ENCODE measurements at places on chromosomes 2 and 18. TPM values are rescaled to one million over a fixed set of nuclear protein-coding genes. Genes with fewer than 3 reads are reported as not detected.

DNA sequence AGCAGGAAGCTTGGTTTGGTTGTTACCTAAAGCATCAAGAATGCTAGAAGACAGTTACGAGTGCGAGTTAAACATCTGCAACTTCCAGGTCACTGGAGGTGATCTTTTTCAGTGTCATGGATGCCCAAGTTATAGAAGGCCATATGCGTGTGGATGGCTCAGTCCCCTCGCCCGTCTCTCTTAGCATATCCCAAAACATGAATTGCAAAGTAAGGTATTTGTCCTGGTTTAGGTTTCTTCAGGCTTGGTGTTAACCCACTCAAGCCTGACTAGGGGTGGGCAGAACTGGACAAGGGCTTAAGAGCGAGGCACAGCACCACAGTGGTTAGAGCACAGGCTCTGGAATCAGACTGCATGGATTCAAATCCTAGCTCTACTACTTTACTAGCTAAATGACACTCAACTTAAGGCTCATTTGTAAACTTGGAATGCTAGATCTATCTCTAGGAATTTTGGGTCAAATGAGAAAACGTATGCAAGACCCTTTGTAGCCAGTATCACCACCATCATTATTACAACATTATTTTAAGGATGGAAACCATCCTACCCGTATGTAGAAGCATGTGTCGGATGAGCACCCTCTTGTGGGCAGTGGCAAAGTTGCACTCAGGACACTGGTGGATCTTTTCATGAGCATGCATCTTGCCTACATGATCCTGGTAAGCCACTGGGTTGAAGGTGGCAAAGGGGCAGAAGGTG is 11.2 kb downstream of the ZNF142 start:
- peak; percentile 41 for DNase-seq

DNA sequence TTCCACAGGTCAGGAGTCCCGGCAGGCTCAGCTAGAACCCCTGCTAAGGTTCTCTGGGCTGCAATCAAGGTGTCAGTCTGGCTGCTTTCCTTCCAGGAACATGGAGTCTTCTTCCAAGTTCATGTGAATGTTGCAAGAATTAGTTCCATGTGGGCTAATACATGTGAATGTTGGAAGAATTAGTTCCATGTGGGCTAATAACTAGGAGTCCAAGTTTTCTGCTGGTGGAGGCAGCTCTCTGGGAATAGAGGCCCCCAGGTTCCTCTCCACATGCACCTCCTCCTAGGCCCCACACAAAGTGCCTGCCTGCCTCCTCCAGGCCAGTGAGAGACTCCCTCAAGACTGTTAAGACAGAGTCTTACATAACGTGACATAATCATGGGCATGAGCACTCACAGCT is 140.8 kb upstream of the SLC35G4 start:
- DNase-seq: no peak

DNA sequence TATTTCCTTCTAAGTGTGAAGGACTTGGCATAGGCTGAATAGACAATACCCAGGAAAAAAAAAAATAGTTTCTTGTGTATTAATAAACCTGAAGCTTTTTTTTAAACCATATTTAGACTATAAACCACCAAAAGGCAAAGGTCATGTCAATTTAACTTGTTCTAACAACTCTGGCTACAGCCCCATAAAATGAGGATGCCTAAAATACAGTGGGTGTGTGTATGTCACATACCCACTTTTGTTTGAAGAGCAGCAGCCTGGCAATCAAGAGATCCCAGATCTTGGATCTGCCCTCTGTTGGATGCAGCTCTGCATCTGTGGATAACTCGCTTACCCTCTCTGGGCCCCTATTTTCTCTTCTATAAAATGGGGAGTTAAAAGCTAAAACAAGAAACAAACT is 65.4 kb downstream of the SATB2 start:
- DNase-seq: no peak

GRCh38 chr18:51666763-51667191 is 469.3 kb upstream of the MEX3C start:
- peak; percentile 1 for DNase-seq

DNA sequence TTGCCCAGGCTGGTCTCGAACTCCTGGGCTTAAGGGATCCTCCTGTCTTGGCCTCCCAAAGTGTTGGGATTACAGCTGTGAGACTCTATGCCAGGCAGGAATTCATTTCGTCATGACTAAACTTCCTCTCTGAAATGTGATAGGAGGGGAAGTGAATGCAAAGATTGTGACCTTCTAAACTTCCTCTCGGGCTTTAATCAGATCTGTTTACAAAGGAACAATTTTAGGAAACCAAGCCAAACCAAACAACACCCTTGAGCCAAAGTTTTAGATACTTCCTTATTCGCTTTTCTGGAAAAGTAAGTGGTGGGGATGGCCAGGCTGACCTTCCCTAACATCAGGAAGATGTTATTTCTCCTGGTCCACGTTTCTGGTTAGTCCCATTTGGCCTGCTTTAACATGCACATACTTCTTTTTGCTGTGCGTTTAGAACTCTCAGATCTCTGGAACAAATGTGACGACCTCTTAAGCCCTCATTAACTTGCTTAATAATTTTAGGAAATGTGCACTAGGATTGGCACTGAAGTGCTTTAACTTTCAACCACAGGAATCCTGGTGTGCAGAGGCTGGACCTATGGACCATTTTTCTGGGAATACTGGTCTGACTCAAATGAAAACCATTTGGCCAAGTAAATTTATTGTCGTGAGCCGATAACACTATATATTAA is 33.2 kb upstream of the YES1 start:
- peak; percentile 83 for DNase-seq

DNA sequence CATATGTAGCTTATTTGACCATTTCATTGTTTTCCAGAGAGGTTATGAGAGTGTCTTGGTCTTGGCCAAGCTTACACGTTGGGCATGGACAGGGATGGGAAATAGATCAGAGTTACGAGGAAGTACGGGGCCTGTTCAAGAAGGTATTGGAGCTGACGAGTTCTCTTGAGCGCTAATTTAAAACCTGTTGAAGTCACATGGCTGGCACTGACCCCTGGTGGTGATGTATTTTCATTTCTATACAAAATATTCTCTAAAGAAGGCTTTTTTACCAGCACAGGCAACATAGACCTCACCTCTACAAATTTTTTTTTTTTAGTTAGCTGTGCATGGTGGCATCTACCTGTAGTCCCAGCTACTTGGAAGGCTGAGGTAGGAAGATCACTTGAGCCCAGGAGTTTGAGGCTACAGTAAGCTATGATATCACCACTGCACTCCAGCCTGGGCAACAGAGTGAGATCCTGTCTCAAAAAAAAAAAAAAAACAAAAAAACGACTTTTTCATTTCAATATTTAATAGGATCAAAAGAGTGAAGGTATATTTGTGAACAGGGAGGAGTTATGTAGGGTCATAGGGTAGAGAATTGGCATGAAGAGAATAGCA is 19.6 kb downstream of the UGP2 start:
- no peak for DNase-seq

GRCh38 chr2:178204977-178205376 is 10.7 kb downstream of the OSBPL6 start:
- no peak for DNase-seq

DNA sequence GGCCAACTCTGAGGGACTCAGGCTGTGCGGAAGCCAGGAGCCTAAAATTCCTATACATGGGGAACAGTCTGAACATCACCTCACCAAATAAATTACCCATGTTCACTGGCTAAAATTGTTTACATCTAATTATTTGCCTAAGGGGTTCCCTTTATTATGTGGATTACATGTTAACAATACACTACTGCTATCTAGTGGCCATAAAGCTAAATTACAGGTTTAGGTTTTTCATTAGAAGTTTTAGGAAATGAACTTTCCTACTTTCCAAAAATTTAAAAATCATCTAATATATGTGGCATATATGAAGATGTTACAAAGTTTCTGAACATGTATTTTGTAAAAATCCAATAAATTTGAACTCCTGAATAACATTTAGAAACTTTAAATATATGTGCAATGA is 40.3 kb downstream of the PLA2R1 start:
- DNase-seq: no peak

DNA sequence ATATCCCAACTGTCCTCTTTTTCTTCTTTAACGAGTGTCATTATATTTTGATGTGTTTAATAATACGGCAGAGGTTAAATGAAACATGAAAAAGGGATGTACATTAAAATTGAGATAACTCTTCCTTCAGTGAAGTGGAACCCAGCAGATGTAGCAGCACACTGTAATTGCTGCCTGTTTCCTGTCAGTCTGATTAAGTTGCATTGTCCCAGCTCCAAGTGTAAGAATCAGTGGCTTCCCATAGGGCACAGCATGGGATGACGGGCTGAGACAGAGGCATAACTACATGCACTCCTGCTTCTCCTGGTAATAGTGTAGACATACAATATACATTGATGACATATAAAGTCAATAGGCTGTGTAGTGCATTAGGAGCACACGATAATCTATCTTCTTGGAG is 175.8 kb upstream of the TCF4 start:
- no peak for DNase-seq

DNA sequence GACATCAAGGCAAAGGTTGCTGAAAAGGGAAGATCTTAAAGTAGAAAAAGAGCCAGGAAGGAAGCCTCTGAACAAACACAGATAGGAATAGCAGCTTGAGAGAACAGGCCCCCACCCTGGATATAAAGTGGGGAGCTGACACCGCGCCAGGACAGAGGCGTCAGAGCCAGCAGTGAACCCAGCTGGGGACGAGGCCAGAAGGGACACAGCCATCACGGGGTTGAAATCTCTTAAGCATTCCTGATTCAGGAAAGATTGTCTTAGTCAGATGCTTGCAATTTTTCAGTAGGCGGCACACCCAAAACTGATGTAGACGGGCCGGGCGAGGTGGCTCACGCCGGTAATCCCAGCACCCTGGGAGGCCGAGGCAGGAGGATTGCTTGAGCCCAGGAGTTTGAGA is 93.8 kb upstream of the PHLPP1 start:
- peak; percentile 14 for DNase-seq

DNA sequence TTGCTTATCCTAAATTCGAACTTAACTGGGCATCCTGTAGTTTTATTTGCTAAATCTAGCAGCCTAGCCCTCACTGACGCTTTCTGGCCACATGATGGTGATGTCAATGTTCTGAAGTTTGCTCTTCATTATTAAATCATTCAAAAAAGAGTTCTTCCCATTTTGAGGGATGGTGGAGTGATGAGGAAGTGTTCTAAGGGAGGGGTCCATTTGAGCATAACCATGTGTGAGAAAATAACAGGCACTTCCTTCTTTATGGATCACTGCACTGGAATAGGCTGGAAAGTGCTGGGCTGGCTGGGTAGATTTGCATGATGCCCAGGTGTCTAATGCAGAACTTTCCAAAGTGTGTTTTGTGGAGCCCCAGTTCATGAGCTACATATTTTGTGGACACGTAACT is 74.2 kb downstream of the TNFRSF11A start:
- no peak for DNase-seq

- DNase-seq: no peak
Observed at GRCh38 chr2:169254774-169255173, 107.6 kb downstream of the LRP2 start.

GRCh38 chr2:172783165-172783898 is 47.7 kb downstream of the RAPGEF4 start:
- DNase-seq: peak; percentile 99

DNA sequence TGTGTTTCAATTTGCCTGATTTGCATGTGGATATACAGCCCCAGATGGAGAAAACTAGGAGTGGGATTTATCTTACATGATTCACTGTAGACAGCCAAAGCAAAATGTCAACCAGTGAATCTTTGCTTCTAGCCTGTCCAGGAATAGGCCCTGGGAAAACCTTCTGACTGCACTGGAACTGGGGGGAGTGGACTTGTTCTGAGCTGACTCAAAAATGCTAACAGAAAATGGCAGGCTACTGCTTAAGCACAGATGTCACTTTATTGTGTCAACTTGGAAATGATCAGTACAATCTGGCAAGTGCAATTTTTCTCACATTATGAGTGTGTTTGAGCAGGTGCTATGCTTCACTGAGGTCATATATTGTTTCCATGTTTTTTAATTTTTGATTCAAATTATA is 593.7 kb downstream of the NRXN1 start:
- no peak for DNase-seq

DNA sequence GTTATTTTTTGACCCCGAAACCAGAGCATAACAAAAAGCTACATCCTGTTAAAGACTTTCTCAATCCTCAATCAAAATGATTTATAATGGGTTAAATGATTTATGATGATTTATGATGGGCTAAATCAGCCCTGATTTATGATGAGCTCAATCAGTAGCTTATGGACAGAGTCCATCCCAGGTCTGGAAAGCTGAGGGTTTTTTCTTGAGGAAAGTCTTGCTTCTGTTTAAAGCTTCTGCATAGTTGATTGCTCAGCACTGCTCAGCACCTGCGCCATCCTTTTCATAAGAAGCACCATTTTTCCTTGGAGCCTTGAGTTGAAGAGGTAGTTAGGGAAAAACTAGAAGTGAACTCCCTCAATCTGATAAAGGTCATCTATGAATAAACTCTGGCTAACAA is 356.8 kb downstream of the CYRIA start:
- no peak for DNase-seq

DNA sequence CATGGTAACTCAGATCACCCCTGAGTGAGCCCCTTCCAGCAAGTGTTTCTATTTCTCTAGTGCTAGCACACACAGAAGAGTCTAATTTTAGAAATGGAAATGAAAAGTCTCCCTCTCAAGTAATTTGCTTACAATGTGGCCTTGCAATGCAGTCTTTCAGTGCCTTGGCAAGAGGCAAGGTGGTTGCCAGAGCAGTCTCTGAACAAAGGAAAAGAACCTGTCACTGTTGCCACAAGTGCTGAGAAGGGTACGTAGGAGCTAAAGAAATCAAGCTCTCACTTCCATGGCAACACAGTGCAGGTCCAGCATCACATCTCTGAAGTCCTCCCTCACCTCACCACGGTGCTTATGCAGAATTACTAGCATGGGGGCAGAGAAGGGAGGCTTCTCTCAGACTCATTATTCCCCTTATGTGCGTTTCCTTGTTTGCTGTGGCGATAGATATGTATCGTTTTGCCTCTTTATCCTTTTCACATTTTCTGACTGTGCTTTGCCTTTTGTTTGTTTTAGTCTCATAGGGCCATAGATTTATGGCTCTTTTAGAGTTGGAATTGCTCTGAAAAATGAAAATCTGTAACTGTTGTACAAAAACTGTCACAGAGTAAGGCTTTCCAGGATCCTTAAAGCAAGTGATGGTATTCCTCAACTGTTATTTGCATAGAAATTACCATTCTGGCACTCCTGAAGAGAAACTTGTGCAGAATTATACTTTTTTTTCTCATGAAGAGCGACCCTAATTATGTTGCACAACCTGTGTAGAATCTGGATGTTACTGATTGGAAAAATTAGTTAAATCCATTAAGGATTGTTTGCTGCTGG is 164.8 kb downstream of the CCDC85A start:
- no peak for DNase-seq

Gene FHL2
- total RNA-seq: 115 TPM

Gene NYAP2
- 0.19 TPM for total RNA-seq

Gene SLC9A4
- total RNA-seq: 0.07 TPM

Gene AQP12A
- total RNA-seq: not detected

Gene VWA3B
- not detected for total RNA-seq

Gene AMER3
- not detected for total RNA-seq

Gene NCKAP5
- total RNA-seq: 2.7 TPM

Gene TP53I3
- total RNA-seq: 93.2 TPM

Gene C2orf66
- total RNA-seq: 0.54 TPM

Gene TOGARAM2
- 0.73 TPM for total RNA-seq

Gene RFX8
- total RNA-seq: not detected

All from astrocyte (in vitro differentiated cells and primary cell).